ENCODE measurements at places on chromosomes 3 and 15.

DNA sequence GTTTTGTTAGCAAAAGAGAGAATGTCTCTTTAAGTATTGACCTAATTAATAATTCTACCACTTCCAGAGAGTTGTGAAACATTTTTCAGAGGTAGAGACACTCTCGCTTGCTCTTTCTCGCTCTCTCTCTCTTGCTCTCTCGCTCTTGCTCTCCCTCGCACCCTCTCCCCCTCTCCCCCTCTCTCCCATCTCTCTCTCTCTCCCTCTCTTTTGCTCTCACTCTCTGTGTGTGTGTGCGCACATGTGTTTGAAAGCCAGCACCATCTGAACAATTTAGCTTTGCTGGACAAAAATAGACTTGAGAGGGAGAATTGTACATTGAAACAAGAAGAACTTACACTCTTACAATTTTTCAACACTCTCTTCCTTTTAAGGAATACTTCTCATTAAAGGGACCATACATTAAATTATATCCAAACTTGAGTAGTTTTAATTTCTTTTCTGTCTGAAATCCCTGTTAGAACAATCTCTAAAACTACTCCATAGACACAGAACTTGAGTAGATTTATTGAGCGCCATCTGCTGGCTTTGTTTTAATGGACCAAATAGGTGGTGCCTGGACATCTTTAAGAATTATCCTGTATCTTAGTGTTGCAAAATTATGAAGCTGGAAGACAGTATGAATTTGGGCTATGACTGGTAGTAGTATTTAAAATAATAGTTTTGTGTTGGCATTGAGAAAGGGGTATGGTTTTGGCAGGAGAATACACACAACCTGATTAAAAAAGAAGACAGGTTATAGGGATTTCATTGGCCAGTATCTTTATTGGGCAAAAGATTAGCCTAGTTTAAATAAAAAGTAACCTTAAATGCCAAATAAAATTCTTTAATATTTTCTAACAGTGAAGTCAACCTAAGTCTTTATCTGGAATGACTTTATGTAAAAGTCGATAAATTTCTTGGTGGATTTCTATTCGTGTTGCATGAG, 124.6 kb downstream of the AKAP13 start:
- no peak for DNase-seq

- DNase-seq = no peak
Observed at GRCh38 chr3:82355228-82355627, 593.8 kb upstream of the GBE1 start.

- no peak for DNase-seq
Observed at GRCh38 chr15:70741677-70742293, 21.6 kb downstream of the UACA start.

GRCh38 chr3:150469031-150469930, 61.2 kb downstream of the TSC22D2 start:
- DNase-seq = no peak

GRCh38 chr15:52112203-52112750, 298 bp downstream of the BCL2L10 start:
- DNase-seq = no peak

- DNase-seq = no peak
Observed at GRCh38 chr3:181290941-181291340, 301.4 kb upstream of the DNAJC19 start.

DNA sequence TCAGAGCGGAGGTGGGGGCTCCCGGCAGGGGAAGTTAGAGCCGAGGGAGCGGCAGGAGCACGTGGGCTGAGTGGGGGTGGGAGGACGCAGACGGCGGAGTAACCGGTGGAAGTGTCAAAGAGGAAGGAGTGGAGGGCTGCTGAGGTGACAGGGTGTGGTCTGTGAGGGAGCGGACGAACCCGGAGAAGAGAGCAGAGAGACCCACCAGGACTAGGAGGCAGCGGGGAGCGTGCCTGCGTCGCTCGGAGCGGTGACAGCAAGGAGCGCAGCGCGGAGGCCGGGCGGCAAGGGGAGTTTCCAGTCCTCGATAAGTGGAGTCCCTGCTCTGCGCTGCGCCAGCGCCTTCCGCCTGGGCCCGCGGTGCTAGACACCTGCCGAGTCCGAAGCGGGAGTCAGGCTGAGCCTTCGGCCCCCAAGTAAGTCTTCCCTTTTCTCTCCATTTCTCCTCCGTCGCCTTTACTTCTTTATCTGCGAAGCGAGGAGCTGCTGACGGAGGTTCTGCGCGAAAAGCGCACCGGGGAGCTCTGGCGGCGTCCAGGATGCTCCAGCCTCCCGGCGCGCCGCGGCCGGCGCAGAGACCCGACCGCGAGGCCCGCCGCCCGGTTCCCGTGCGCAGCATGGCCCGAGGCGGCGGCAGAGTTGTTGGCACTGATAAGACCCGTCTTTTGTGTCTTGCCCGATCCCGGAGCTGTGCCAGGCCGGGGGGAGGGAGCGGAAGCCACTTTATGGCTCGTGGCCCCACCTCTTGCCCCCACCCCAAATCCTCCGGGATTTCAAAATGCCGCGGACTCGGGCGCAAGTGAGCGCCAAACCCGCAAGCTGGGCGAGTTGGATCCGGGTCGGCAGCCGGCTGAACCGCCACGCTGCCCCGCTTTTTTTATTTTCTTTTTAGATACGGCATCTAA, 533.0 kb upstream of the SEMA6D start:
- DNase-seq = no peak

DNA sequence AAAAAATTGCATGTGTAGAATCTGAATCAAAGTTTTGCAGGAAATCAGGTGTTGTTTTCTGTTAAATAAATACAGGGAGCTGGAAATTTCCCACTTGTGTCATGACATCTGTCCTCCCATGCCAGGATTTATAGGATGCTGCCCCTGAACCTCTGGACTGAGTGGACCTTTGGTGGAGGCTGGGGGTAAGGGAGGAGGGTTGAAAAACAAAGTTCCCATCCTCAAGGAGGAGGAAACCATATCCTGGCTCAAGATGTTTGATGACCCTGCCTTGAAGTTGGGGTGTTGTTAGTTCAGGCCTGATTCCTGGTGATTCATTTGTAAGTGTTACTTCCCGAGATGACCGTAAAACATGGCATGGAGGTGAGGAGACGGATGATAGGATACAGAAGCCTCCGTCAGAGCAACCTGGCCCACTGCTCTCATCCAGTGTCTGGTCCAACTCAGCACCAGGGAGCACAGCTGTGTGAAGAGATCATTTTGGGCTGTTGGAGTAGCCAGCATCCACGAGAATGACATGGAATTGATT, 223.6 kb downstream of the CACNA2D3 start:
- no peak for DNase-seq
